ENCODE measurements at places on chromosomes 7 and 10. TPM values are rescaled to one million over a fixed set of nuclear protein-coding genes. Genes with fewer than 3 reads are reported as not detected.
A peak's percentile ranks its signal among the peaks of the same experiment; 100 is the strongest.

DNA sequence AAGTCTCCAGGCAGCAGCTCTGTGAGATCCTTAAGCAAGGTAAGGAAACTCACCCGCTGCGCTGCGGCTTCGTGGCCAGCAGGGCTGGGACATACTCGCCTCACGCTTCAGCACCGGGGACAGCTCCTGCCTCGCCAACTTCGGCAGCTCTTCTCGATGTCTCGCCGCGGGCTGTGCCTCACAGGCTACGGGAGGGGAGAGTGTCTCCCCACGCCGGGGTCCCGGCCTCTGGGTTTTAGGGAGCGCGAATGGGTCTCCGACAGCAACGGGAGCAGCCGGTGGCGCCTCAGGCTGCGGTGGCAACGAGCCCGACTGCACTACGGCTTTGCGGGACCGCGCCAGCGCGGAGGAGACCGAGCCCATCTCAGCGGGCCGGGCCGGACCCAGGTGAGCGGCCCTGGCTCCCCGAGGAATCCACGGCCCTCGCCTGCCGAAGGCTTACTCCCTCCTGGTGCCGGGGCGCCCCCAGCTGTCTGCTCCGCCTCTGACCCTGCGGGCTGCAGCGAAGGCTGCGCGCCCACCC lies 62.4 kb downstream of the LSM5 start:
- H3K4me1 ChIP-seq: no peaks in the 10 kb centered on the region
- no peak overlapping the region for H3K4me3 ChIP-seq
- H3K27me3 ChIP-seq: peaks cover 30% of the 10 kb centered on the region
- DNase-seq: peak; percentile 94
- H3K27ac ChIP-seq: no peak overlapping the region

PTEN gene
- 374 TPM for total RNA-seq

STEAP1 gene
- total RNA-seq: 1.8 TPM

GOLGA7B gene
- 1.8 TPM for total RNA-seq

MUC3A gene
- total RNA-seq: 1.9 TPM

EBLN1 gene
- total RNA-seq: not detected

GRCh38 chr10:91597197-91597881 lies 35.5 kb downstream of the PPP1R3C start:
- peak overlapping the region; percentile 75 for H3K27ac ChIP-seq
- H3K4me1 ChIP-seq: peaks cover 44% of the 10 kb centered on the region
- H3K36me3 ChIP-seq: no peaks in the 10 kb centered on the region
- no peak overlapping the region for H3K4me3 ChIP-seq

DNA sequence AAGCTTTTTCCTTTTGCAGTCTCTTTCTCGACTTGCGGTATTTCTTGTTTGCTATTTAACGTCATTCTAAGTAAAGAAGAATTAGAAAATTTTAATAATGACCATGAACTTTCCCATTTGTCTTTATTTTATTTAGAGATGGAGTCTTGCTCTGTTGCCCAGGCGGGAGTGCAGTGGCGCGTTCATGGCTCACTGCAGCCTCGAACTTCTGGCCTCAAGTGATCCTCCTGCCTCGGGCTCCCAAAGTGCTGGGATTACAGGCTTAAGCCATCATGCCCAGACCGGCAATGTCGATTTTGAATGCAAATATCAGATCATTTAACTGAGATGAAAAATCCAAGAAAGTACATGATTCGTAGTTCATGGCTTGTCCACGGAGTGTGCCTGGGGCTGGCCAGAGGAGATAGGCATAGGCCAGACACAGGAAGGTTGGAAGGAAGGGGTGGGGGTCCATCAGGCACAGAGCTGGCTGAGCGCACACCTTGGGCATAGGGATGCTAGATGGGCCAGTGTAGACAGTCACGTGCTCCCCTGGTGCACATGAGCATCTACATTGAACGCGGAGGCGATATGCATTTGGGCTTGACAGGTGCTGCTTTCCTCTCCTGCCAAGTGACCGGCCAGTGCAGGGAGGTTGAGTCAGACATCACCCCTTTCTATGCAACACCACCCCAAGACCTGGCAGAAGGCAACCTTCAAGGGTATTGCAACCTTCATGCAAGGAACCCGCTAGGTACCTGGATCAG lies 38.9 kb upstream of the DAGLB start:
- H3K27me3 ChIP-seq: no peaks in the 10 kb centered on the region
- H3K27ac ChIP-seq: no peak overlapping the region
- no peak overlapping the region for H3K4me3 ChIP-seq
- no peaks in the 10 kb centered on the region for H3K36me3 ChIP-seq
- H3K4me1 ChIP-seq: peaks cover 12% of the 10 kb centered on the region

- H3K27ac ChIP-seq: no peak overlapping the region
- H3K4me3 ChIP-seq: no peak overlapping the region
- no peaks in the 10 kb centered on the region for H3K27me3 ChIP-seq
- DNase-seq: peak; percentile 60
- no peaks in the 10 kb centered on the region for H3K4me1 ChIP-seq
Observed at GRCh38 chr10:13206546-13207443, 27.4 kb downstream of the UCMA start.

DNA sequence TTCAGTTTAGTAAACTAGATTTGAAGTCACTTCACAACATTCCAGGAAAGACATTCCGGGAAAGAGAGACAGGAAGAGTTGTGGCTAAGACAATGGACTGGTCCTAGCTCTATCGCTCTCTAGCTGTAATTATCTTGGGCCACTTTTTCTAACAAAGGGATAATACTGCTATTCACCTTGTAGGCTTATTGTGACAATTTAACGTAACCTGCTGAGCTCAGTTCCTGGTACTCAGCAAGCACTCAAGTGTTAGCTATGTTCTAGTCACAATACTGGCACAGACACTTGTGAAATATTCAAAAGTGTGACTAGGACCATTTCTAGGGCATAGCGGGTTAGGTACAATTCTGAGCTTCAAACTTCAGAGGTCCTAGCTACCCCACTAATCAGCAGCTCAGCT lies 12.0 kb upstream of the NRCAM start:
- no peaks in the 10 kb centered on the region for H3K27me3 ChIP-seq
- no peak overlapping the region for H3K4me3 ChIP-seq
- H3K27ac ChIP-seq: no peak overlapping the region
- no peak for DNase-seq
- no peaks in the 10 kb centered on the region for H3K4me1 ChIP-seq

GRCh38 chr10:80104066-80104926 lies 25.8 kb downstream of the TMEM254 start:
- H3K27ac ChIP-seq: peak overlapping the region; percentile 47
- peaks cover 4% of the 10 kb centered on the region for H3K4me1 ChIP-seq
- no peak overlapping the region for H3K4me3 ChIP-seq
- no peaks in the 10 kb centered on the region for H3K36me3 ChIP-seq

PGAM2 gene
- not detected for total RNA-seq

- no peak overlapping the region for H3K27ac ChIP-seq
- H3K4me3 ChIP-seq: no peak overlapping the region
- no peaks in the 10 kb centered on the region for H3K36me3 ChIP-seq
- H3K27me3 ChIP-seq: no peaks in the 10 kb centered on the region
Observed at GRCh38 chr10:34526758-34527730, 288.1 kb downstream of the PARD3 start.

GRCh38 chr10:117364110-117364960 lies 10.9 kb downstream of the PDZD8 start:
- no peaks in the 10 kb centered on the region for H3K27me3 ChIP-seq
- H3K4me3 ChIP-seq: no peak overlapping the region
- no peak for DNase-seq
- H3K27ac ChIP-seq: peak overlapping the region; percentile 90
- no peaks in the 10 kb centered on the region for H3K36me3 ChIP-seq

DNA sequence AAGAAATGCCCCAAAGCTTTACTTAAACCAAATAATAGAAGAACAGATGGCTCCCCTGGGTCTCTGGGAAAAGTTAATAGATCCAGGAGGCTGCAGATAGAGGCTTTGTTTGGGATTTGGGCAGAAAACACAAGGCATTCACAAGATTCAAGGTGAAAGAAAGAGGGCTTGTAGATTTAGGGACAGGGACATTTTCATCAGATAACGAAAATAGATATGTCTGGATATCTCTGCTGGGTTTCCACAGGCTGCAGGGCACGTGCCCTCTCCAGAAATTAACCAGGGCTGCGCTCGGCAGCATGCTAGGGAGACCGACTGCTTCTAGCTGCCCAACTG lies 14.9 kb downstream of the CARD11 start:
- no peak overlapping the region for H3K27ac ChIP-seq
- DNase-seq: no peak
- peaks cover 21% of the 10 kb centered on the region for H3K27me3 ChIP-seq

DNA sequence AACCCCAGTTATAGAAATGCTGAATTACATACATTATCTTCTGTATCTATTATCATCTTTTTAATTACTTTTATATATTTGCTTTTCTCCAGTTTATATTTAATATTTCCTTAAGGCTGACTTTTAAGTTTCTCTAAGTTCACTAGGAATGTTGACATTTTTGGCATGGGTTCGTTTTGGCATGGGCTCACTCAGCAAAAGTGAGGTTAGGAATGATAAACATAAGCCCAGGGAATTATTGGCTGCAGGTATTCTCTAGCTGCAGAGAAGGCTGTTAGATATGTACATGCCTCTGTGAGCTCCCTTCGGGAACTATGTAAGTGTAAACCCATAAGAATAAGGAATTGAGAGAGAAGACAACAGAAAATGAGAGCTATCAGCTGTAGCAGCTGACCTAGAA lies 63.6 kb upstream of the RAB18 start:
- no peaks in the 10 kb centered on the region for H3K36me3 ChIP-seq
- no peaks in the 10 kb centered on the region for H3K4me1 ChIP-seq
- H3K27ac ChIP-seq: no peak overlapping the region
- peak; percentile 54 for DNase-seq
- H3K4me3 ChIP-seq: no peak overlapping the region

DNA sequence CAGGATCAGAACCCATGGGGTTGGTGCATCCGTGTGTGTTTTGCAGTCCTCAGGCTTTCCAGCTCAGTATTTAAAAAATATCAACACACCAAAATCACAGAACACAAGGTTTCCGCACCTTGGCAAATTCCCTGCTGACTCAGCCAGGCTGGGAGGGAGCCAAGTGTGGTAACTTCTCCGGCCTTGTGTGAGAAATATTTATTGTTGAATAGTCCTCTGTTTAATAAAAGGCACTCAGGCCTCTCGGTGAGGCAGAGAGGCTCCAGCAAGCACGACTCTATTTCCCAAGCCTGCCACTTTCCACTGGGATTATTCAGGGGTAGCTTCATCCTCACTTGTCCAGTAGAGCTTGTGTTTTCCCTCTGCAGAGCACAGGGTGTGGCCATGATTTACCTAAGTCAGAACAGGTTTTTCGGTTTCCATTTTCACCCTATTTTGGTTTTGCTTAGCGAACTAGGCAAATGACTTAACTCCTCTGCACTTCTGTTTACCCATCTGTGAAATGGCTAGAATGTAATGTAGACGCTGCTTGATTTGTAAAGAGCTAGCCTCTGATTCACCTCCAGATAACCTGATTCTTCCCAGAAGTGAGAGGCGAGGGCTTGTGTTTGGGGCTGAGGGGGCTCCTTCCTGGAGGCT lies 13.0 kb upstream of the CHST15 start:
- peaks cover 30% of the 10 kb centered on the region for H3K4me1 ChIP-seq
- DNase-seq: peak; percentile 77
- no peaks in the 10 kb centered on the region for H3K36me3 ChIP-seq
- H3K27me3 ChIP-seq: no peaks in the 10 kb centered on the region

DNA sequence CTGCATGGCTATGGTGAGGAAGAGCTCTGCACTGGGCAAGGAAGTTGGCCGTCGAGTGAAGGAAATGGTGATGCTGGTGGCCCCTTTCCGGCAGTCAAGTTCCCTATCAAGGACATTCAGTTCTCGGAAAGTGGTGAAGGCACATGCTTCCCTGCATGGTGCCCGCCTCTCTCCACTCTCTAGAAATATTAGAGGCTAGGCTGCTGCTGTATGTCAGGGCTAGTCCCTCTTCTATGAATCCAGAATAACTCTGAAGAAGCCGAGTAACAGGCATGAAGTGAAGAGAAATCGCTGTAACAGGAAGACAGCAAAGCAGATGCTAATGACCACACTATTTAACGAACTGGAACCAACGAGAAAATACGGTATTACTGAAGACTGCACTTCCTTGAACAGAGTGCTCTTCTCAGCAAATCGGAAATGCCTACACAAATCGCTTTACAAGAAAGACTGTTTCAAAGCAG lies 5.4 kb downstream of the IDI1 start:
- H3K27me3 ChIP-seq: no peaks in the 10 kb centered on the region
- H3K4me1 ChIP-seq: peaks cover 32% of the 10 kb centered on the region
- DNase-seq: no peak
- H3K4me3 ChIP-seq: no peak overlapping the region
- peak overlapping the region; percentile 89 for H3K27ac ChIP-seq

ITIH5 gene
- 24.4 TPM for total RNA-seq

DNA sequence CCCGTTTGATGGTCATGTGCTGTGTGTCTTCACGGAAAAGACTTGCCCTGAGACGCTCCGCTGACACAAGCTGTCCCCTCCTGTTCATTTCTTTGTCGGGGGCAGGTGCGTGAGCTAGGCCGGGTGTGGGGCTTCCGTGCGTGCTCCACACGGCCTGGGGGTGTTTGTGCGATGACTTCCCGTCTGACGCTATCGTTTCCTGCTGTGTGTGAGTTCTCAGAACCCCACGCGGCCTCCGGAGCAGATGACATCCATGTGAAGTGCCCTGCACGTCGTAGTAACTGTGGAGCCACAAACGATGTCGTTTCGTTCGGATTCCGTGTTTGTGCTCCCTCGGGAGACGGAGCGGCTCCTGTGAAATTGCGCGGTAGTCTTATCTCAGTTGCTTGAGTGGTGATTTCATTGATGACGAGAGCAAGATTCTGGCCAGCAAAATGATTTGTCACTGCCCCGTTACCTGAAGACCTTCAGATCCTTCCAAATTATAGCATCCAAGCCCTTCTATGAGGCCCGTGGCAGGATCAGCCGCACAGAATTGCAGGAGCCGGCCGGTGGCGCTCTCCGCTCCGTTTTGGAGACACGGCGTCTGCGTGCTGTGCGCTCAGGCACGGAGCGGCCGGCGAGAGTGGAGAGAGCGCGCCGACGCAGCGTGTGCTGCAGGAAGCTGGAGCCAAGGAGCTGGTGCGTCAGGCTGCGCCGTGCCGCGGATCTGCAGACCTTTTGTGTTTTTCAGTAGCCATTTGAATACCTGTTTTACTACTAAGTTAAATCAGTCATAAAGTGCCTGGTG lies 94.9 kb downstream of the NKX6-2 start:
- H3K27me3 ChIP-seq: no peaks in the 10 kb centered on the region
- no peak overlapping the region for H3K27ac ChIP-seq
- H3K4me3 ChIP-seq: no peak overlapping the region
- no peak for DNase-seq
- peaks cover 25% of the 10 kb centered on the region for H3K36me3 ChIP-seq

GRCh38 chr10:78737883-78738856 lies 330.6 kb upstream of the ZMIZ1 start:
- H3K27ac ChIP-seq: no peak overlapping the region
- H3K27me3 ChIP-seq: no peaks in the 10 kb centered on the region
- H3K4me3 ChIP-seq: no peak overlapping the region
- no peaks in the 10 kb centered on the region for H3K36me3 ChIP-seq
- DNase-seq: no peak

NUPR2 gene
- total RNA-seq: not detected

SPRN gene
- not detected for total RNA-seq

MYO3A gene
- total RNA-seq: 5.7 TPM

DNA sequence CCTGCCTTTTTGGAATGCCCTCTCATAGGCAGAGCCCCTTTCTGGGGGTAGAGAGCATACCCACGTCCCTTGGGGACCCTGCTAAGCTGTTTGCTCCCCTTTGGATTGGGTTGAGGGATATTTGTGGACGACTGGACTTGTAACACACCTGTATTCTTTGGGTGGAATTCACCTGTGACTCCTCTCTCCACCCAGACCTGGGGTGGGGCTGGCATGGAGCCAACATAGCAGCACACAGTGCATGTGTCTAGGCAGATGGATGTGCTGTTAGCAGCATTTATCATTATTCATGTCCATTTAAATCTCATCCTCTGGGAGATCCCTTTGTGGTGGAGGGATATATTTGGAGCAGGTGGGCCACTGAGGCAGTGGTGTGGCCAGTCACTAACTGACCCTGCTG lies 51.0 kb downstream of the CDH23 start:
- no peaks in the 10 kb centered on the region for H3K27me3 ChIP-seq
- H3K4me1 ChIP-seq: no peaks in the 10 kb centered on the region
- H3K4me3 ChIP-seq: no peak overlapping the region
- no peaks in the 10 kb centered on the region for H3K36me3 ChIP-seq
- no peak overlapping the region for H3K27ac ChIP-seq
